Fibroblast of upper back skin (primary cell): ENCODE measurements at places on chromosomes 5 and 9.

GRCh38 chr9:18922161-18922885, 110.7 kb downstream of the SAXO1 start:
- no peak for DNase-seq

DNA sequence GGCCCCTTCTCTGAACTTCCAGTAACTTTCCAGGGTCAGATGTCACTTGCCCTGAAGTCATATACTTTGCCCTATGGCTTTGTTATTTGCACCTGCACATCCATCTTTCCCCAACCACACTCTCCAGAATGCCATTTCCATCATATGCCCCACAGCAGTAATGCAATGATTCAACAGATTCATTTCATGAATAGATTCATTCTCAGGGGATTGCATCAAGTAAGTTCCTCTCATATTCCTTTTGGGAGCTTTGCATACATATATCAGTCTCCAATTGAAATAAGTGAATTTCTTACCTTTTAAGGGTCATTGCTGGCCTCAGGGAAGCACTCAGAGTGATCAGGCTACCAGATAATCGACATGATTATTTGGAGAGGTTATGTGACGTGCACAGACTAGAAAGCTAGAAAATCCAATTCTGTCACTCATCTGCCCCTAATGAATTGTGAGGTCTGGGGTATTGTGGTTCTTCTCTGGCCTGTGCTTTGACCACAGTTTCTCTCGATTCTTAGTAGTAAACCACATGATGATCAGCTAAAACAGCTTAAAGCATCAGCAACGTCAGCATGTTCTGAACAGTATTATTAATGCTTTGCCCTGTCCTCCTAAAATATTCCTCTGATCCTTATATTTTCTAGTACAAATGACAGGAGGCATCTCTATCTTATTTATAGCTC, 179.9 kb downstream of the ATPSCKMT start:
- peak; percentile 34 for DNase-seq

DNA sequence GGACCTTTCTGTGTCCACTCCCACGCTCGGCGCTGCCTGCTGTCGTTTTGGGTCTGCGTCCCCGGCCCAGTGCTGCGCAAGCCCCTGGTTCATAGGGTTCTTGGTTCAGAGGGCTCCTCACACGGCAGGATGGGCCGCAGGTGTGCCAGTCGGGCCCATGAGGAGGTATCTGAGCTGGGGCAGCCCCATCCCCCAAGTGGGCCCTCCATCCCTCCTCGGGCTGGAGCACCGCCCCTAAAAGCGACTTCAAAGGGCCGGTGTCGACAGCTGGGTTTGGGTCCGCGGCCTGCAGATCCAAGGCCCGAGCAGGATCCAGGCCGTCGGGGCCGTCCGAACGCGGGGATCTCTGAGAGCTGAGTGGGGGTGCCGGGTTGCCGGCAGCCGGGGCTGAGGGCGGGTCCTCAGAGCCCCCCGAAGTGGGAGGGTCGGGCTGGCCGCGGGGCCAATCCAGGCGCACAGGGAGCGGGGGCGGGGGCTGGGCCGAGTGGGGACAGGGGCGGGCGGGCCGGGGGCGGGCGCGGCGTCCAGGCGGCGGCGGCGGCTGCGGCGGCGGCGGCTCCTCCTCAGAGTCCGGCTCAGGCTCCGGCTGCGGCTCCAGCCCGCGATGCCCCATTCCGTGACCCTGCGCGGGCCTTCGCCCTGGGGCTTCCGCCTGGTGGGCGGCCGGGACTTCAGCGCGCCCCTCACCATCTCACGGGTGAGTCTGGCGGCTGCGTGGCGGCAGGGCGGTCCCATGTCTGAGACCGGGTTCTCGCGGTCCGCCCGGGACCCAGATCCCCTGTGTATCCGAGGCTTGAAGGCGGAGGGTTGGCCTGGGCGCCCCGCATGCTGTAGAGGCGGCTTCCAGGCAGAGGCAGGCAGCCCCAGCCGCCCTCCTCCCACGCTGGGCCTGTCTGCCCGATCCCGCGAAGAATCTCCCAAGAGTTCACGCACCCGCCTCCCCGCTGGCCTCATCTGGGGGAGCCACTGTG, at the start of gene PDLIM4:
TSS of gene PDLIM4 (plus strand) at position 566 of the 971 bp plus-strand sequence. CDS start at position 605, 39 bp downstream.
- peak; percentile 61 for DNase-seq

DNA sequence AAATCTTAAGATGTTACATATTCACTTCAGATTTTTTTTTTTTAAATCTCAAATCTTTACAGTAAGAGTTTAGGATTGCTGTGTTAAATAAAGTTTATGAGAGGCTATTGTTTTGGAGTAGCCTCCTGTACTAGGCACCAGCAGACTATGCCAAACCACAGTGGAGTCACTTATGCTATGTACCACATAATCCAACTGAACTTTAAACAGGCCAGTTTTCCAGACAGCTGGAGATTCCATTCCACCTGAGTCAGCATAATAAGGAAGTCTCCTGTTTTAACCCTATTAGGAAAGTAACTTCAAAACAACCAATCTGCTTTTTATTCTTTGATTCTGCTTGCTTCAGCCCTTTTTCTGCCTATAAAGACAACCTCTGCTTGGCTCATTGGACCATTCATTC, 205.2 kb downstream of the CSNK1G3 start:
- DNase-seq = peak; percentile 91

GRCh38 chr5:138386290-138386689, 33.8 kb downstream of the KDM3B start:
- DNase-seq = no peak

GRCh38 chr9:78028926-78029325, 2.7 kb downstream of the GNAQ start:
- DNase-seq = no peak

DNA sequence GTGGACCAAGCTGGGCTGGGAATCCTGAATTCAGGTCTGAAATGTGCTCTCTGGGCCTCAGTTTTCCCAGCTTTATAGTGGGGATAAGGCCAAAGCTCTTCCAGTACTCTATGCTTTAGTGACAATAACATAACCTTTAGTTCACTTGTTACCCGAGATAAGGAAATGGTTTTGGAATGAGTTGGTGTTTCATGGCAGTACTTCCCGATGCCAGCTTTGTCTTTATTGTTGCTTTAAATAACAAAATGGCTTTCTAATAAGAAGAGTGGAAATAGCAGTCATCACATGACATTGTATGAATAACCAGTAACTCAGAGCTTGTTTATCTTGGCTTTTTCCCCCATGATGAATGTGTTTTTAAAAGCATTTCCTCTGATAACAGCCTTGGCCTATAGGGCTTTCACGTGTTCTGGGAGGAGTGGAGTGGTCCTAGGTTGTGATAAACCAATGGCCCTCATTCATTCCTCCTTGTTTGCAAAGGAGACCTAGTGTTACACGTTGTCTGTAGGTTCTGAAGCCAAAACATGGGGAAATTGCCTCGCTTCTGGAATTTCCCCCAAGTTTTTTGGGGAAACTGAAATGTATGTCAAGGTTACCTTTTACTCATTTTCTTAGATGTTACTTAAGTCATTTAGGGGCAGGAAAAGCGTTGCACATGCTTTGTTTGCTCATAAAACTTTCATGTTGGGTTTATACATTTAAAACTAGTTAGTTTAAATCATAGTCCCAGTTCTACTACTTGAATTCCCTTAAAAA, 53.7 kb downstream of the ZNF618 start:
- peak; percentile 34 for DNase-seq

DNA sequence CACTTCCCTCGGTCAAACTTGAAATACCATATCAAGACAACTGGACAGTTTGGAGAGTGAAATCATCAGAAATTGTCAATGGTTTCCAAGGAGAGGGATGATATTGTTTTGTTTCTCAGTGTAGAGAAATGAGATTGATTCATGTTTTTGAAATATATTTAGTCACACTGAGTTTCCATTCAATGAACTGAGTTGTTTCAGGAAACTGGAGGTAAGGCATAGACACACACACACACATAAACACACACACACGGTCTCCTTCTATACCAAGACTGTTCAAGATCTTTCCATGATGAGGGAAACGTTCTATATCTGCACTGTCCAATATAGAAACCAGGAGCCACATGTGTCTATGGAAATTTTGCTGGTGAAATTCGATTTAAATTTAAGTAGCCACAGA, 182.8 kb downstream of the PTTG1 start:
- no peak for DNase-seq

DNA sequence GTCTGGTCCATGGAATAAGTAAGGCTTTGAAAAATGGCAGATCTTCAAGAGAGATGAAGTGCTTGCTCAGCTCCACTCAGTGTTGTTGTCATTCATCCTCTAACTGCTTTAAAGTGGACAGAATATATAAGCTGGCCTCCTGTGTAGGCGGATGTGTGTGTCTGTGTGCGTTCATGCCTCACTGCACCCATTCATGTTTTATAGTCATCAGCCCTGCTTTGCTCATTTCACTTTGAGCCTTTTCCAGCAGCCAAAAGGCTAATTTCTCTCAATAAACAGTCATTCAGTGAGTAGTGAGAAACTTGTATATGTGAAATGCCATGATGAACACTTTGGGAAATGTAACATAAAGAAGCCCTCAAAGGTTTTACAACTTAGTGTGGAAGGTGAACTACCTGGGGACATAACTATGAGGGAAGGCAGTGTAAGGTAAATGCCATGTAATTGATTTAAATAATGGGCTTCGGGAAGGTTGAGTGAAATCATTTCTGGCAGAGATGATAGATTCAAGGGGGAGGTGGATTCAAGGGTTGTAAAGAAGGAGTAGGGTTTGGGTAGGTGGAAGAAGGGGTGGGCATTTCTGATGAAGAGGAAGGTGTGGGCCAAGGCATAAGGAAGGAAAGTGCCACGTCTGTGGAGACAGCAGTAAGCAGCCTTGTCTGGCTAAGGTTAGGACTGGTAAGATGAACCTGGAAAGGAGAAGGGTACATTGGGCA, 15.7 kb downstream of the TTC23L start:
- DNase-seq = no peak

DNA sequence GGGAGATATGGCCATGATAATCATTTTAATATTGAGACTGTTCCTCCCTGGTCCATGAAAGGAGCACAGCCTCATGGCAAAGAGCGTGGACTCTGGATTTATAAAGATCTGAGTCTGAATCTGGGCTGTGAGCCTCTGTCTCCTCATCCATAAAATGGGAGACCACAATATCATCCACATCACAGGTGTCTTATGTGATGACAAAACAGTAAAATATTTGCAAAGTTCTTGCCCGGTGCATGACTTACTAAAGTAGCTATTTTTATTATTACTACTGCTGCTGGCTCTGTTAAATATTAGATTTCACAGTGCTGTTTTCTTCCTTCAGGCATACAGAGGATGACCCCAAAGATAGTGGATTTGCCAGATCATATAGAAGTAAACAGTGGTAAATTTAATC, 74.1 kb downstream of the TEK start:
- no peak for DNase-seq

DNA sequence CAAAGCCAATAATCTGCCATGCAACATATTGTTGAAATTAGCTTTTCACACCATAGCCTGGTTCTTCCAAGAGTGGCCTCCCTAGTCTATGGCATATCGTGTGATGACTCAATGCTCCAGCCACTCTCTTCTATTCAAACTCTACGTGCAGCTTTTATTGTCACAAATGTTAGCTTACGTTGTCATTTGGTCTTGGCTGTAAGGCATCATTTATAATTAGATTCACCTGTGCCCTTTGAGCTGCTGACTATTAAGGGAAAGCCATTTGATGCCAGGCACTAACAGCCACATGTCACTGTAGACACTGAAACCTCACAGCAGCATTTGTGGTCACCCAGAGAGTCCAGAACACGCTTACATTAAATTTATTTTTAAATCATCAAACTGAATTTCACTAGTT, 66.8 kb downstream of the APBA1 start:
- DNase-seq = no peak

GRCh38 chr9:134136118-134136995, 475 bp downstream of the WDR5 start:
- no peak for DNase-seq

- DNase-seq = no peak
These were observed 30.4 kb downstream of the GABBR2 start for GRCh38 chr9:98678244-98678842.
